ENCODE measurements at places on chromosomes 12 and 14.

DNA sequence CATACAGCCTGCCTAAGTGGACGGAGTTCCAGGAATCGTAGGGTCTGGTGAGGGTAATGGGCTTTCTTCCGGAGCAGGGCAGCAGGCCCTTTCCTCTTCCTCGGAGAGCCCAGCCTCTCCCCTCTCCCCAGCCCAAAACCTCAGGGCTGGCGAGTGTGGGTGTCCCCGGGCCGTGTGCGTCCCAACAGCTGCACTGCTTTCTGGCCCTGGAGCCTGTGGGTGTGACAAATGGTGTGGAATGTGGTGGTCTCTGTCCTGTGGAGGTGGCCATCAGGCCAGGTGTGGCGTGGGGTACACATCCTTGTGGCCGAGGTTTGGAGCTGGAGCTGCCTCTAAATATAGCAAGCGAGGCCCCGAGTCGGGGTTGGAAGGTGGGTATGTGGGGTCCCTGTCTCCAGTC, 8.5 kb downstream of the ORAI1 start:
- no peak for DNase-seq

- DNase-seq, result no peak
Observed at GRCh38 chr12:122020795-122021192, 890 bp upstream of the BCL7A start.

DNA sequence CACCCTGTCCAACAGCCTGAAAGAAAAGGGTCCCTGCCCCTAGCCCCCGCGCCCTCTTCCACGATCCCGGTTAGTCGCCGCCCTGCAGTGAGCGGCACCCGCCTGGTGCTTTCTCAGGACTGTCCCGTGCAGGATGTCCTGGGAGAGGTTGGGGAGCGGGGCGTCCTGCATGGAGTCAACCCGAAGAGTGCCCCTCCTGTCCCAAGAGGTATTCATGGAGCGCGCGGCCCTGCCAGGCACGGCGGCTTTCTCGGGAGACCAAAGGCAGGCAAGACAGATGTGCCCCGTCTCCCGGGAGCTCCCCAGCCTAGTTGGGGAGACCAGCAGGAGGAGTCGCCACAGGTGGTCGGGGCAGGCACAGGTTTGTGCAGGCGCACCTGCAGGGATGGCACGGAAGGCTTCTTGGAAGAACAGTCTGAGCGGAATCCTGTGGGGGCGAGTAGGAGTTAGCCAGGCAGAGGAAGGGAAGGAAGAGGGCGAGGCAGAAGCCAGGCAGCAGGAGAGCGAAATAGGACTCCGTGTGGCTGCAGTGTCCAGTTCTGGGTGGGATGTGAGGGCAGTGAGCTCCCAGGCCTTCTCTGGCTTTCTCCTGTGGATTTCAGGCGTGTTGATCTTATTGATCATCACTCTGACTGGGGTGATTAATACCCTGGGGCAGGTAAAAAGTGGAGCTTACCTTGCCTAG, 723 bp downstream of the SIVA1 start:
- DNase-seq, result no peak

GRCh38 chr12:117360551-117361346, 677 bp downstream of the NOS1 start:
- DNase-seq, result no peak

DNA sequence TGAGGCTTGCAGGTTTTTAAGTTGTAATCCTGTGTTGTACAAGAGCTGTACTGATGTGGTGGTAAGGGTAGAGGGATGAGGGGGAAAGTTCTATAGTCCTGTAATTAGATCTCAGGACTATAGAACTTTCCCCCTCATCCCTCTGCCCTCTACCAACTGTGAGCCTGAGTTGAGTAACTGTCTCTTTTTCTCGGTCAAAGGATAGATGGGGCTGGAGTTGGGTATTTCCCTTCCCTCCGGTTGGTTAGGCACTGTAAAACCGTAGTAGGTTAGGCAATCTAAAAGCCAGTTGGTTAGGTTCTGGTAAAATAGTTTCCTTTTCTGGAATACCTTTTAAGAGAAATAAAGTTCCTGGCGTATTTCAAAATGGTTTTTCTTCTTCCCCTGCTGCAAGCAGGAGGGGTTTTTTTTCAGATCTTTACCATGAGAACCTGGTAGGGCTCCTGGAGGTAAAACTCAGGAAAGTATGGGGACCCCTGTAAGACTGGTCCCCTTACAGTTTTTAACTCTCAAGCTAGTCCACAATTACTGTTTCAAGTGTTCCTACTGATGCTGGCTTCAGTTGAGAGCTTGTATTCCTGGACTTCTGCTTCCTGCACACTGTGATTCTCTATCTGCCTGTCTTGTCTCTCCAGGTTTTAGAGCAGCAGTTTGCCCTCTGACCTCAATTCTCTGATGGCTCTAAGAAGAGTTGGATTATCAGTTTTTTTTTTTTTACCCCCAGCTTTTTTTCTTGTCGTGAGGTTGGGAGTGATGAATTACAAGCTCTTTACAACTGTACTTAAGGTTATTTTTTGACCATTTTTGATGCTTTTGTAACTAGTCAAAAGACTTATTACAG, 58.7 kb downstream of the FUT8 start:
- DNase-seq, result no peak

GRCh38 chr12:22657538-22657937, 32.6 kb downstream of the ETNK1 start:
- DNase-seq, result no peak

- no peak for DNase-seq
Observed at GRCh38 chr12:49026678-49027480, 8.3 kb upstream of the PRKAG1 start.

GRCh38 chr12:126704609-126705008, 1562.4 kb upstream of the TMEM132C start:
- no peak for DNase-seq
